Activated T-helper 2 cell treated with anti-CD3 and anti-CD28 coated beads, Interferon-gamma antibody, Interleukin-2, Interleukin-4, amounts not matched to agents 10 μg/mL and 5 μg/mL and 100 μg/mL, durations not matched to agents 14 hours and 24 hours and 36 hours (primary cell): ENCODE measurements at places on chromosomes 16 and 17.

- H3K4me3 ChIP-seq, result peak within 1 kb of the TSS; percentile 94
- peak; percentile 70 for DNase-seq
- peak within 1 kb of the TSS; percentile 96 for H3K27ac ChIP-seq
- H3K4me1 ChIP-seq, result peaks cover 28% of the 10 kb centered on the region
Measured at GRCh38 chr17:29566473-29567303, at the start of gene ABHD15. ABHD15 (minus strand) TSS chr17:29567037; CDS start chr17:29566966, 71 bp downstream.

GRCh38 chr17:6592173-6592572 lies 35.8 kb upstream of the PITPNM3 start:
- H3K27ac ChIP-seq, result no peak overlapping the region
- H3K4me3 ChIP-seq, result no peak overlapping the region
- no peaks in the 10 kb centered on the region for H3K27me3 ChIP-seq
- H3K36me3 ChIP-seq, result peaks cover 64% of the 10 kb centered on the region

DNA sequence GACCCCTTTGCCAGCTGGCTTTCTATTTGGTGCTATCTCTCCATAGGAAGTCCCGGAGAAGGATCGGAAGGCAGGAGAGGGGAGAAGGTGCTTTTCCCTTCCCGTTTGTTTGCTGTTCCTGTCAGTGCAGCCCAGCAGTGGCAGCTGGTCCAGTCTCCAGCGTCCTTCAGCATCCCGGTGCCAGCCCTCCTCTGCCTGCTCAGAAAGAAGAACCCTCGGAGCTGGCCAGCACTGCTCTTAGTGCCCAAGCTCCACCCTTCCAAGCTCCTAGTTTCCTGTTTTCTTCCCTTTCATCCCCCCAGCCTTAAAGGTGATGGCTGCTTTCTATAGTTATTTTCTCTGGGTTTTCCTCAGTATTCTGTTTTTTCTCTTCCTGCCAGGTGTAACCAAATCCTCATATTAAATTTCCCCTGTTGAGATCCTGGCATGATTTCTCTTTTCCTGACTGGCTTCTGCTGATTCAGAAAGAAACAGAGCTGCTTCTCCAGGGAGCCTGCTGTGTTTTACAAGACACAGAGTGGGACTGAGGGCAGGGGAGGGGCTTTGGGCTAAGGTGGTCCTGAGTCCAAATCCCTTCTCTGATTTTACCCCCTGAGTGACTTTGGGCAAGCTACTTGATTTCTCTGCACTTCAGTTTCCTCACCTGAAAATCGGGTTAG lies 186.8 kb downstream of the COPRS start:
- DNase-seq, result no peak
- peaks cover 5% of the 10 kb centered on the region for H3K27me3 ChIP-seq
- H3K4me3 ChIP-seq, result no peak overlapping the region
- no peak overlapping the region for H3K27ac ChIP-seq
- H3K4me1 ChIP-seq, result no peaks in the 10 kb centered on the region
- no peaks in the 10 kb centered on the region for H3K36me3 ChIP-seq

DNA sequence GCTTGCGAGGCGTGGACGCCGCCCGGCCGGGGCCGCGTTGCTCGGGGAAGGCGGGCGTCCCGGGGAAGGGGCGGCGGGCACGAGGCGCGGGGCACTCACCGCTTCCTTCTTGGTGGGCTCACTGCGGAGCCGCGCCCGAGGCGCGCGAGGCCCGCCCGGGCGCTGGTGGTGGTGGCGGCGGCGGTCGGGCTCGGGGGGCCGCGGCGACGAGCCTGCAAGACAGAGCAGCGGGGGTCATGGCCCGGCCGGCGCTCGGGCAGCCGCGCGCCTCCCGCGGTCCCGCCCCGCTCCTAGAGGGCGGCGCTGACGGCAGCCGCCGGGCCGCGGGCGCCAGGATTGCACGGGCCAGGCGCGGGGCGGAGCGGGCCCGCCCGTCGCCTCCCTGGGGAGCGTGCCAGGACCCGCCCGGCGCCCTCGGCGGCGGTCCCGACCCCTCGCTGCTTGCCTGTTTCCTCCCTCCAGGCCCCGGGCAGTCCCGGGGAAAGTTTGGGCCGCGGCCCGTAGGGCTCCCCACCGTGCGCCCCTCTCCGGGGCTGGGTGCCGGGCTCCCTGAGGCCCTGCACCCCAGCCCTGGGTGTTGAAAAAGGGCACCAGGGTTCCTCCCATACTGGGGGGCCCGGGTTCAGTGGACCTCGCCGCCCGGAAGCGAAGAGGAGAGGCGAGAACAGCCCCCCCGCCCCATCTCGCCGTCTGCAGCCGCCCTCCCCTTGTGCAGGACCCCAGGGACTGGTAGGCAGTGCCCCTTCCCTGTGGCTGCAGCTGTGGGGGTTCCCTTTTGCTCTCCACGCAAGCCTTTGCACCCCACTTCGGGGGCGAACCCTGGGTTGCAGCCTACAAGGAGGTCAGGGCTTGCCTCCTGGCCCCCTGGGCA lies at the start of gene C16orf74:
Gene C16orf74, minus strand, starts transcription at position 270 of the 871 bp plus-strand sequence. CDS start 15,879 bp downstream, outside the sequence.
- H3K27ac ChIP-seq, result no peak within 1 kb of the TSS
- peak within 1 kb of the TSS; percentile 74 for H3K4me3 ChIP-seq
- H3K4me1 ChIP-seq, result peaks cover 3% of the 10 kb centered on the region
- peaks cover 22% of the 10 kb centered on the region for H3K27me3 ChIP-seq
- DNase-seq, result no peak

- H3K36me3 ChIP-seq, result no peaks in the 10 kb centered on the region
- peaks cover 11% of the 10 kb centered on the region for H3K4me1 ChIP-seq
- H3K27ac ChIP-seq, result no peak overlapping the region
- no peak overlapping the region for H3K4me3 ChIP-seq
- no peak for DNase-seq
Measured at GRCh38 chr16:57981636-57982035, 10.7 kb upstream of the CNGB1 start.

- no peaks in the 10 kb centered on the region for H3K36me3 ChIP-seq
- H3K27me3 ChIP-seq, result no peaks in the 10 kb centered on the region
- no peaks in the 10 kb centered on the region for H3K4me1 ChIP-seq
- H3K27ac ChIP-seq, result no peak overlapping the region
- no peak overlapping the region for H3K4me3 ChIP-seq
- DNase-seq, result no peak
Measured at GRCh38 chr17:53420035-53420641, 402.6 kb upstream of the KIF2B start.

- no peaks in the 10 kb centered on the region for H3K36me3 ChIP-seq
- no peak overlapping the region for H3K4me3 ChIP-seq
- no peak overlapping the region for H3K27ac ChIP-seq
- H3K27me3 ChIP-seq, result no peaks in the 10 kb centered on the region
Measured at GRCh38 chr17:6506679-6507231, 49.6 kb downstream of the PITPNM3 start.
